Activated CD8-positive, alpha-beta memory T cell treated with anti-CD3 and anti-CD28 coated beads for 48 hours (primary cell): ENCODE measurements at places on chromosomes 2 and 18.

DNA sequence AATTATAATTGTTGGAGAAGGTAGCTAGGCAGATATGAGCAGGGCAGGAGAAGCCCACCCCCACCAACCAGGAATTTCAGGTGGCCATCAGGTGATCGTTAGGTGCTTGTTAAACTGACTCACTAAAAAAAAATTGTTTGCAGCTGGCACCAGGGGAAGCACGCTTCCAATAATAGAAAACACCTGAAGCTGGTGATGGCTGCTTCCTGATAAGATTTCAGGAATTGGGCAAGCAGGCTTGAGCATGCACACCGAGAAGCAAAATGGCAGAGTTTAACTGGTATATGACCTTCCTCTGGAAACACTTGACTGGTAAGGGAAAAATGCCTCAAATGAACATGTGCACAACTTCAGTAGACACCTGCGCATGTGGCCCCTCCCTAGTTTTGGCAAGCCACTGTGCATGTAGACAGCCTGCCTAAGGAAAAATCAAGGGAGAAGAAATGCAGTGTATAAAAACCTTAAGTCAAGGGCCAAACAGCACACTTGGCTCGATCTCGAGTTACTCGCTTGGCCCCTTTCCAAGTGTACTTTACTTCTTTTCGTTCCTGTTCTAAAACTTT is 292.8 kb downstream of the CCDC85A start:
- DNase-seq = no peak

GRCh38 chr2:226426292-226426736 is 373.3 kb downstream of the IRS1 start:
- DNase-seq = no peak

DNA sequence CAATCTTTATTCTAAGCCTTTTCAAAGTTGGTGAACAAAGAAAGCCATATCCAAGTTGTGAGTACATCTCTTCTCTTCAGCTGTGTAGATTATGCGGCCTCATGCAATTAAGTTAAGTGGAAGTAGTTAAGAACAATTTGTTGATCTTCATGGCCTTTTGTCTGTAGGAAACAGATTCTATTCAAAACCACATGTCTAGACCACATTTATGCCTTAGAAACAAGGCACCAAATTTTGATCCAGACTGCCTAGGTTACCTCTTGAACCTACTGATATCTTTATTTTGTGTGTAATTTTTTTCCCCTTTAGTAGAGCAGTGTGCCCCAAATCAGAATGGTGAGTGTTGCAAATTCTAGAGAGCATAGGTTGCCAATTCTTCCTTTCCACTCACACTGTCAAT is 101.6 kb upstream of the CERS6 start:
- DNase-seq = no peak

DNA sequence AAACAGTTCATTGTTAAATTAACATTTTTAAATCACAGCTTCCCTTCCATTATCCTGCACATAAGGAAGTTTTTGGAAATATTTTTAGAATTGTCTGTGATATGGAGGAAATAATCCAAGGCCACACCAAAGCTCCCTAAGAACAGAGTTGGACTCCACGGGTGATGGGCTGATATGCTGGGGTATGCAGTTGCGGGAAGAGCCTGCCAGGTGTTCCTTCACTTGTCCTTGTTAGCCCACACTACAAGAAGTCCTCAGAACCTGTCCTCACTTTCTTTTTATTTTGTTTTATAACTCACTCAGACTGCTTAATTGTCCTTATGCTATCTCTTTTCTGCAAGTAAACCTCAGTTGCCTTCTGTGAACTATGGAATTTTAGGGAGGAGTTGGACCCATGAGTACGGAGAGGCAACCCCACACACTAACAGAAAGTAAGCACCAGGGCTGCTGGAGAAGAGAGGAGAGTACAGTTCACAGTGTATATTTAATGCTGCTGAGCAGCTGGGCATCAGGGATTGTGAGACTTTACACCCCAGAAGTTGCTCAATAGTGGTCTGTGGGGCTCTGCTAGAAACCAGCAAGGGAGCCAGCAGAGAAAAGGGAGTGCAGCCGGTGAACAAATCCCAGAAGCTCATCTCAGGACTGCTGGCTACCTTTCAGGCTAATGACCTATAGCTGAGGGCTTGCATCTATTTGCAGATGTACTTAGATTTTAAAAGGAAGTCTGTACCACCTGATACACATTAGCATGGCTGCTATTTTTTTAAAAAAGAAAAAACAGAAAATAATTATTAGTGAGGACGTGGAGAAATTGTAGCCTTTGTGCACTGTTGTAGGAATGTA is 280.1 kb upstream of the STON1 start:
- no peak for DNase-seq

- no peak for DNase-seq
Observed at GRCh38 chr2:51490576-51491234, 458.8 kb upstream of the NRXN1 start.

GRCh38 chr2:169114056-169114455 is 44.7 kb downstream of the DHRS9 start:
- DNase-seq = no peak

GRCh38 chr2:188324067-188324466 is 32.4 kb downstream of the GULP1 start:
- DNase-seq = no peak

DNA sequence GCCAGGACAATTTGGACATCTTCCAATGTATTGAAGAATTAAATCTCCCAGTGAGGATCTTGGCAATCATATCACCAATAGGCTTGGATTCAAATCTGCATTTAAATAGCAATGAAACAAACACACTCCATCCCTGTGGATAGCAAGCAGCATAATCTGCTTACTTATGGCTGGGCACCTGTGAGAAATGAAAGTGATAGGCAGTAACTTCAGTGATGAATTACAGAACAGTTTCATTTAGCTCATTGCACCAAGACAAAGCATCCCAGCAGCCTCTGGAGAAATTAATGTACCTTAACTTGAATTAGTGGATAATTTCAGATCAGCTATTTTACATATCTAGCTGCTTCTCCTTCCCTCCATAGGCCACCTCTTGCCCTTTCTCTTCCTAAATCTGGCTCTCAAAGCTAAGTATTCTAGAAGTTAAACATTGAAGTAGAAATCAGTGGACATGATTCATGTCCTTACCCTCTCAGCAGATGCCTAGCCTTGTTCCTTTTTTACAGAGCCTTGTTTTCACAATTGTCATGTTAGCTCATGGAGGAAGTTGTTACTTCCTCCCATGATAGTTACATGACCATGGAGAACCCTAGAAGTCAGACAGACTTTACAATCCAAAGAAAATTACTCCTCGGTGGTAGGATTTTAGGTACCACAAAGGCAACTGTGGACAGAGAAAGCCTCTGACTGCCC is 88.5 kb upstream of the TACR1 start:
- DNase-seq = no peak

DNA sequence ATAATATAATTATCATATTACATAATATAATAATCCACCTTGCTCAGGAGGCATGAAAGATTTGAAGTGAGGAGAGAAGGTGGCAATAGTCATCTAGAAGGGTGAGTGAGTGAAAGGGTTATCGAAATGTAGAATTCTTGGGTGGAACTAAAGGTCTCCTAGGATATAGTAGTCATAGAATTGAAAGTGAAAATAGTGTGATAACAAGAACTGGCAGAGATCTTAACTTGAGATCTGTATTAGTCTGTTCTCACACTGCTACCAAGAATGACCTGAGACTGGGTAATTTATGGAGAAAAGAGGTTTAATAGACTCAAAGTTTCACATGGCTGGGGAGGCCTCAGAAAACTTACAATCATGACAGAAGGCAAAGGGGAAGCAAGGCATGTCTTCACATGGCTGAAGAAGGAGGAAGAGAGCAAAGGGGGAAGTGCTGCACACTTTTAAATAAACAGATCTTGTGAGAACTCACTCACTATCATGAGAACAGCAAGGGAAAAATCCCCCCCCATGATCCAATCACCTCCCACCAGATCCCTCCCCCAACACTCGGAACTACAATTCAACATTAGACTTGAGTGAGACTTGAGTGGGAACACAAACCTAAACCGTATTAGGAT is 351.5 kb downstream of the NR4A2 start:
- DNase-seq = no peak

DNA sequence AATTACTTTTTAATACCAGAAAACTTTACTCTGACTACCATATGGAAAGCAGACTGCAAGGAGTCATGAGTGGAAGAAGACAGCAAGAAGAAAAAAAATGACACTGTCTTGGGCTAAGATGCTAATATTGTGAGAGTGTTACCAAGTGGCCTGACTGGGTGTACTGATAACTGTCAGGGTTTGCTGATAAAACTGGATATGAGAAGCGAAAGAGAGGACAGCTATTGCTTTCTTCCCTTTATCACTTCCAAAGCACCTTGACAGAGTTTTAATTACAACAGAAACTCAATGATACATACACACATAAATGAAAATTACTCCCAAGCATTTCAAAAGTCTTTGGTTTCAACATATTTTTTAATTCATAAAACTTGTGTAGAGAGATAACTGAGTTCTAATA is 368.5 kb downstream of the ZEB2 start:
- DNase-seq = no peak

- DNase-seq = no peak
Observed at GRCh38 chr2:235582081-235582686, 88.3 kb downstream of the AGAP1 start.

- no peak for DNase-seq
Observed at GRCh38 chr2:215507836-215508235, 72.0 kb upstream of the FN1 start.

DNA sequence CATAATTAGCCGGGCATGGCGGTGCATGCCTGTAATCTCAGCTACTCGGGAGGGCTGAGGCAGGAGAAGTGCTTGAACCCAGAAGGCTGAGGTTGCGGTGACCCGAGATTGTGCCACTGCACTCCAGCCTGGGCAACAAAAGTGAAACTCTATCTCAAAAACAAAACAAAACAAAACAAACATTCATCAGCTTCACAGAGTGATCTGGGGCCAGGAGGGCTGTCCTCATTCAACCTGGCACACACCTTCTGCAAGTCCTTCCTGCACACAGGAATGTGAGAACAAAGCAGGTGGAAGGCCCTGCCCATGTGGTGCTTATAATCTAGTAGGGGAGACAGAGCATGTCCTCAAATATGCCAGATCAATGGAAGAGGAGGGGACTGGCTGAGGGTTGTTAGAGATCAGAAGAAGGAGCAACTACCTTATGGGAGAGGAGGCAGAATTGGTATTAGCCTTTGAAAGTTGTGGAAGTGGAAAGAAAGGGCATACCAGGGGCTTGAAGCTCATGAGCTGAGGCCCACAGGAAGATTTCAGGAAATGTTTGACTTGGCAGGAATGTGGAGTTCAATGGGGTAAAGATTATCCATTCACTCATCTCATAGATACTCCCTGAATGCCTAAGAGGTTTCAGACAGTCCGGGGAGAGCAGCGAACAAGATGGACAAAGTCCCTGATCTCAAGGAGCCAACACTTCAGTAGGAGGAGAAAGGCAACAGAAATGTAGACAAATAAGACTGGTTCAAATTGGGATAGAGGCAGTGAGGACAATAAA is 155.3 kb upstream of the SIX3 start:
- DNase-seq = no peak

DNA sequence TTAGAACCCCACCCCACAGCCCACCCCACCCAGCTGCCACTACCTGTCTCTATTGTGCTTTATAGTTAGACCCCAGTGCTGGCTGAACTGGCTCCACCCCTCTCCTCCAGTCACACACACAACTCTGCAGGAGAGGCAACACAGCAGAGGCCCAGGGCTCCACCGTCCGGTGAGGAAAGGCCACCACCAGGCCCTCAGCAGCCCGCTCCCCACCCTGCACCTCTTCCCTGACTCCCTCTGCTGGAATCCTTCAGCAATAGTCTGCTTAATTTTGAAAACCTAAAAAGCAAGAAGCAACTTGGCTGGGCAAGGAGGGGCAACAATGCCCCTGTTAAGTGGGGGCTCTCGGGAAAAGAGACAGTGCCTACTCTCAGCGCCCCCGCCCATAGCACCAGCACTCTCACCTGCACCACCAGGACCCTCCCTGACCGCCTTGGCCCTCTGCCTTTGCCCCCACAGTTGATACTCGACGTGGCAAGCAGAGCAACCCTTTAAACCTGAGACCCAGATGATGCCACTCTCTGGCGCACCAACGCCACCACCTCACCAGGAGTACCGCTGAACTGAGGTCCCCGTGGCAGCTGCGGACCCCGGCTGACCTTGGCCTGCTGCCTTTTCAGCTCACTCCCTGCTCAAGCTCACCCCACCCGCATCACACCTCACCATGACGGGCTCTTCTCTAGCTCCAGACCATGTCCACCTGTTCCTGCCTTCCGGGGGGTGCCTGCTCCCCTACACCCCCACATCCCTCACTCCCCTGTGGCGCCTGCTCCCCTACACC is 45.7 kb downstream of the NDUFA10 start:
- DNase-seq = no peak

GRCh38 chr2:171018522-171018921 is 89.5 kb downstream of the GORASP2 start:
- DNase-seq = no peak

GRCh38 chr2:66984864-66985263 is 412.3 kb upstream of the ETAA1 start:
- DNase-seq = no peak

DNA sequence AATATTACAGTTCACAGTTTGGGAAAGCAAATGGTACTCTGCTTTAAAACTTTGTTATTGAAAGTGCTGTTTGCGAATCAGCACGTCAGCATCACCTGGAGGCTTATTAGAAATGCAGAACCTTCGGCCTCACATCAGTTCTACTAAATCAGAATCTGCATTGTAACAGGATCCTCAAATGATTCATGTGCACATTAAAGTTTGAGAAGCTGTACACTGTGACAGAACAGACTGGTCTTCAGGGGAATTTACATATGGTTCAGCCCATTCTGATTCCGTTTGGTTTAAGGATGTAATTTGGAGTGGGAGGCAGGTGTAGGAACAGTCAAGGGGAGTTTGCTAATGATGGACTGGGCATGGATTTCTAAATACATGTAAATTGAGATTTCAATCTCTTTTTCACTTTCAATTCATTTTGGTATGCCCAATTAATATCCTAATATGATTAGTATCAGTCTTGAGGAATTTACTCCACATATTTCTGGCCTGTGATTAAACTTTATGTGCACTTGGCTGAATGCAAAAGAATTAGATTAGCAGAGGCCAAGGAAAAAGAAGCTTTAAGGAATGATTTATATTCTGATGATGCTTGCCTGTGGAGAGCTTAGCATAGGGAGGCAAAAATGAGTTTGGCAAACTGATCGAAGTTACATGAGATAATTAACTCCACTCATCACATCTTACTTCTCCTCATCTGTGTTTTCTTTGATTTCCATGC is 248.8 kb downstream of the XIRP2 start:
- DNase-seq = no peak

- no peak for DNase-seq
Observed at GRCh38 chr18:9434122-9434701, 41.1 kb upstream of the RALBP1 start.

DNA sequence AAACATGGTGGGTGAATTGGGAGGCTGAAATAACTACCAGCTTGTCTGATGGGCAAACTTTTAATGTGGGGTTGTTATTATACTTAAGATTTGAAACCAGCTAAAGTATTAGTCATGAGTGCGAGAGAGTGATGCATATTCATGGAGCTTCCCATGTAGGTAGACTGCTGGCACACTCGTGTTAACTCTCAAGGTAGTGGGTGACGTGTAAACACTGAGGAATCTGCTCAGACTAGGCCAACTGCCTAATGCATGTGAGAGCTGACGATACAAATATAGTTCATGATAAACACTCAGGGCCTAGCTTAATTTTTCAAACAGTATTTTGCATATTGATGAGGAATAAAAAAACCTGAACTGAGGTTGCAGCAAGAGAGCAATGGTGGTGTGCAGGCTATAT is 1165.7 kb upstream of the PIK3C3 start:
- no peak for DNase-seq
